Astrocyte (in vitro differentiated cells and primary cell): ENCODE measurements at places on chromosomes 16 and 17.

DNA sequence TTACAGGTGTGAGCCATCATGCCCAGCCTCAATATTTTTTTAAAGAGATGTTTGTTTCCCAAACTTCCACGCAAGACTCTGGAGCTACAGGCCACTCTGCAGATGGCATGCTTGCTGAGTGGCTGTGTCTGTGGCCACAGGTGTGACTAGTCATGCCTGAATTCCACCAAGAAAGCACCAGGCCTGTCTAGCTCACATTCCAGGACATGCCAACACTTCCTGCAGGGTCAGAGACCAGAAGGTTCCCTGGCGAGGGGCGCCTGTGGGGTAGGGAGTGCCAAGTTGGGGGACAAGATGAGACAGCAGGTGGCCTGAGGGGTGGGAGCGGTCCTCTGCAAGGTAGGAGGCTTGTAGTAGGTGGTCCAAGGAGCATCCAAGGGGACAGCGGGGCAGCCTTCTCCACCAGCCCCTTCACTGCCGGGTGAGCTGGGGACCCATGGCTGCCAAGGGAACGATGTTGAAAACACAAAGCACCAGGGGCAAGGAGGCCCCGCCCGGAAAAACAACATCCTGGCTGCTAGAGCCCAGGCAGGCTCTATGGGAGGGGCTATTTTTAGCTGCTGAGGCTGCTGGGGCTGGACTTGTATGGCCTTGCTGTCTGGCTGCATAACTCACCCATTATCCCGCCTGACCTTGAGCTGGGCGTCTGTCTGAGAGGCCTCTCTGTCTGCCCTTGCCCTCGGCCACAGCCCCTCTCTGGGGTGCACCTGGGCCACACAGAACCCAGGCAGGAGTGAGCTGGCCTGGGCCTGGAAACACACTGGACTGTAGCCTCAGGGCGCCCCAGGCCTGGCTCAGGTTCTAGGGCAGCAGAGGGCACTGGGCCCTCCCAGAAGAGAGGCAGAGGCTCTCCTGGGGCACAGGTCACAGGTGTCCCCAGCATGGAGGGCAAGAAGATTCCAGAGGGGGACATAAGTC, 5.7 kb downstream of the TRIM47 start:
- peak; percentile 56 for DNase-seq

GRCh38 chr16:21645261-21645721, 7.1 kb downstream of the IGSF6 start:
- DNase-seq, result no peak

- peak; percentile 13 for DNase-seq
Measured at GRCh38 chr16:81266680-81267095, 28.2 kb downstream of the BCO1 start.

DNA sequence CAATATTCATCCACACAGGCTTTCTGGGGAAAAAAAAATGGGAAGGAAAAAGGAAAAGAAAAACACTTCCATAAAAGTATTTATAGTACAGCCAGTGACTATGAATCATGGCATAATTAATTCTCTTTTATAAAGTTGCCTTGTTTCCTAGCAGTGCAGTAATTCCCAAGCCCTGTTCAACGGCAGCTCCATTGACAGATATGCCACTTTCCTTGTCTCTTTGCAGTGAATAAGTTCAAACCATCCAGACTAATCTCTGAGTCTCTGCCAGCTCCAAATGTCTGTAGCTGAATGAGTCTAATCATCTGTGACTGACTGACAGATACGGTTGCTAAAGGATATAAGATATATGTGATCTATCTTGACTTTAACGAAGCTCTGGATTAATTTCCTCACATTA, 52.9 kb upstream of the KCNJ16 start:
- peak; percentile 34 for DNase-seq

DNA sequence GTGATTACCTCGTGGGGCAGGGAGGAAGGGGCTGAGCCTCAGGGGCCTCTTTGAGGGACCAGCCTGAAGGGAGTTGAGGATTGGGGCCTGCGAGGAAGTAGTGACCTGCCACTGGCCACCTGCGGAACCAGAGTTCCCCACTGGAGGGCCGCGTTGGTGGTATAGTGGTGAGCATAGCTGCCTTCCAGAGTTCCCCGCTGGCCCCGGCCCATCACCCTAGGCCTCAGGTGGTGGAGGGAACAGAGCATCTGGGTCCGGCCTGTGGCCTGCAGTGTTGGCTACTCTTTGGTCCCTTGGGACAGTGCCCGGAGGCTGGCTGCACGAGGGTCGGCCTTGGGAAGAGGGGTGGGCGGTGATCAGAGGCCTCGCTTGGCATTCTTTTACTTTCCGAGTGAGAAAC, 20.5 kb downstream of the MGAT5B start:
- no peak for DNase-seq
